ENCODE measurements at places on chromosomes 3 and 15.

- no peak for DNase-seq
These were observed 48.7 kb upstream of the PCSK6 start for GRCh38 chr15:101538177-101538576.

- no peak for DNase-seq
These were observed 8.5 kb downstream of the GYG1 start for GRCh38 chr3:148999806-149000205.

GRCh38 chr3:127234778-127235177 is 41.8 kb downstream of the PRR23E start:
- no peak for DNase-seq

DNA sequence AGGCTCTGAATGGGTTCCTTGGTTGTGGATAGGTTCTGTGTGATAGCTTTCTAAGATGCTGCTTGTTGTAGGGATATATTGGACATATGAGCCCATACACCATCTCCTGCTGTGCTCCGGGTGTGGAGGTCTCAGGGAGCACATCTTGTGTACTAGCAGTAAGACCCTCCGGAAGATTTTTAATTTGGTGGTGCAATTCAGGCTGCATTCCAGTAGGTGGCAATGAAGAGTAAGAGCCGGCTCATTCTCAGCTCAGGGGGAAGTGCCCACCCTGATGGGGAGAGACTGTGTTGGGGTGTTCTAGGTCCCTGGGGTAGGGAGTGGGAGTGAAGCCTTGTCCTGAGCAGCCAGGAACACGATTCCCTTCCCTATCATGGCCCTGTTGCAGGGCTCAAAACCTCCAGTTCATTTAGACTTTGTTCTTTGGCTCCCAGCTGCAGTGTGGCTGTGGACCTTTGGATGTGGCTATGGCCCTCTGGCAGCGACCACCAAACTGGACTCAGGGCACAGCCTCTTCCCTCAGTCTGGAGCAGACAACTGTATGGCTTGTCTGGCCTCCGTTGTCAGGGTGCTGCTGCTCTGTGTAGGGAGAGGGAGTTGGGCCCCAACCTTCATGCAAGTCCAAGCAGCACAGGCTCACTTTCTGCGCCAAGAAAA is 104.7 kb downstream of the UNC13C start:
- no peak for DNase-seq

GRCh38 chr15:89203705-89204273 is 17.6 kb downstream of the RLBP1 start:
- no peak for DNase-seq

GRCh38 chr3:110420158-110420641 is 651.4 kb upstream of the NECTIN3 start:
- DNase-seq, result no peak

DNA sequence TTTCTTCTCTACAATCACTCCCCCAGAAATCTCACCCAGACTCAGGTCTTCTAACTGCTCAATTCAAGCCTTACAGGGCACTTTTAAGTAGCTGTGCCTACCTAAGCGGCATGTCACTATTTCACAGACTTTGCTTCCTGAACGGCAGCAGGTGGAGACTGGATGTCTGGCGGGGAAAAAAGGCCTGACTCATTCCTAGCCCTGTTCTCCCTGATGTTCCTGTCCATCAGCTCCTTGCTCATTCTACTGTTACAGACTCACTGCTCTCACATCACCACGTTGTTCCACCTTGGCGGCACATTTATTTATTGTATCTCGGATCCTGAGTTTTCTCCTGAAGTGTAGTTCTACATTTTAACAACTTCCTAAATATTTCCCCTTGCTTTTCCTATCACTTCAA is 52.6 kb upstream of the ATP11B start:
- no peak for DNase-seq

DNA sequence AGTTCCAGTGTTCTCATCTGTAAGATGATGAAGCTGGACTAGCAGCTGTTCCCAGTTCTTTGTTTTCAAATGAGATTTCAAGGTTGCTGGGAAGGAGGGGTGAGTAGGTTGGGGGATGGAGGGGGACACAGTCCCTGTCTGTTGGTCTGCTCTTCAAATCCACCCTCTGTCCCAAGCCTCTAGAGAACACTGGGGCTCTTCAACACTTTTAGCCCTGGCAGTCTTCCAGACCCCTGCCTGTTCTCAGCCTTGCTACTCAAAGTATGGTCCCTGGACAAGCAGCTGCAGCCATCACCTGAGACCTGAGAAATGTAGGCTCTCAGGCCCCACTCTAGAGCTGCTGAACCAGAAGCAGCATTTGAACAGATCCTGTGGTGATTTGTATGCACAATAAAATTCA is 41.3 kb downstream of the NEK11 start:
- DNase-seq, result no peak

GRCh38 chr3:72990701-72991395 is 5.8 kb upstream of the PPP4R2 start:
- no peak for DNase-seq

DNA sequence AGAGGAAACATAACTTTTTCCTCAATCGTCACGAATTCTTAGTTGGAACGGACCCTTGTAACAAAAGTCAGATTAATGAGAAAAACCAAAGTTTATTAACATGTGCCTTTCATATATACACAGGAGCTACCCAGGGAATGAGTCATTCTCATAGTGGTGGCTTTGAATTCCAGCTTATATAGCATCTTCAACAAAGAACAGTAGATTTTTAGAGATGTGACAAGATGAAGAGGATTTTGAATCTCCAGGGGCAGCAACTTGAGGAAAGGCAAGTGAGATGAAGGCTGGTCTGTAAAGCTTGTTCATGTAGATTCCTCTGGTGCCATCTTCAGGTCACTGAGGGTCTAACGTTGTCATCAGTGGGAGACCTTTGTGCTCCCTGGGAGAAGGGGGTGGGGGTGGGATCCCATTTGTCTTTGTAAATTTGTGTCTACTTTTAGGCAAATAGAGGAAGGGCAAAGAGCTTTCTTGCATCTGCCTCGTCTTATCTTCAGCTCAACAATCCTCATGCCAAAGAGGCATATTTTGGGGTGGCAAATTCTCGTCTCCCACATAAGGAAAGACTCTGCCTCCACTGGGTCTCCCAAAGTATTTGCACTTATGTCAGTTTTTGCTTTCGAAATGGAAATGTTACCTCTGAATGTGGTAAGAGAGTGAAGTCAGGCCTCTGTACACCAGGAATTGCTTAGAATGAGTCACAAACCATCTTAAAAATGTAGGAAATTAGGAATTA is 29.5 kb downstream of the CLEC3B start:
- no peak for DNase-seq

- no peak for DNase-seq
These were observed 20.7 kb downstream of the DUOX1 start for GRCh38 chr15:45150481-45150880.

GRCh38 chr15:98900356-98900755 is 107.2 kb downstream of the PGPEP1L start:
- DNase-seq, result no peak

DNA sequence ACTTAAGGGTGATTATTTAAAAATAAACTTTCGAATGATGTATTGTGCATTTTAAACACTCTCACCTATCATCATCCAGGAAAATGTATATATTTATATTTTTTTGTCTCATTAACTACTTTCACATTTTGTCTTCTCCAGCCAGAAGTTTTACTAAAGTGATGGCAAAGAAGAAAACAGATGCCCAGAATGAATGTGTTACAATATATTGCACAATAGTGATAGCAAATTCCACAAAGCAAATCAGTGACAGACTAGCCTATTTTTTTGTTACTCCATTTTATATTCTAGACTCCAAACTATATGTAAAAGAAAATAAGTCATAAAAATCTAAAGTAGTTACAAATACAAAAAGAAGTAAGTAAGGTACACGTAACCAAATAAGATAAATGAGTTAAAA is 414.7 kb downstream of the EPHA3 start:
- DNase-seq, result no peak

- DNase-seq, result no peak
These were observed 25.0 kb downstream of the PLCL2 start for GRCh38 chr3:16909802-16910201.

GRCh38 chr3:99931059-99931458 is 113.4 kb downstream of the CMSS1 start:
- no peak for DNase-seq

DNA sequence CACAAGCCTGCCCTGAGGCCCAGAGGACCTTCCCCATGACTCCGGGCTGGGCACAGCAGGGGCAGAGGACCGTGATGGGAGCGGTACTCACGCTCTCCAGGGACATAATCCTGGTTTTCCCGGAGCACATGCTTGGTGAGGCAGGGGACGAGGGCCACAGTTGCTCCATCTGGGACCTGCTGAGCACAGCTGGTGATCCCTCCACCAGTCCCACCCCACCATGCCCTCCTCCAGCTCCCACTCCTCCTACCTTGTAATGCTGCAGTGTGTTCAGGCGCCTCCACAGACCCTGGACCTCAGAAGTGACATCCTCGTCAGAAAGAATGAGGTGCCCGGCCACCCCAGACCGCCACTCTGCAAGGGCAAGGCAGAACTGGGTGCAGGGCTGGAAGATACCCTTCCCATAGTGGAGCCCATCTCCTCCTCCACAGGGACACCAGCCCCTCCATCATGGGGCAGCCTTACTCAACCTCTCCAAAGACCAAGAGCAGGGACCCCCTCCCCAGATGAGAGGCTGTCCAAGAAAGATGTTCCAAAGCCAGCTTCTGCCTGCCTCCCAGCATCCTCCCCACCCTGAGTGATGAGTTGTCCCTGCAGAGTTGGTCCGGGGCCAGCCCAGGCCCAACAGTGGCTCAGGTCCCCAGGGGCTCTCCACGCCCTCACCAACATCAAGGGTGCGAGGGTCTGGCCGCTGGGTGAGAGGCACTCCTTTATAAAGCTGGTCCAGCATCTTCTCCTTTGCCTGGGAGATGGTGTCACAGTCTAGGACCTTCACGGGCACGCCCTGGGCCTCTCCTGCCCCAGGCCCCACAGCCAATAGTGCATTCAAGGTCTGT is 19.5 kb downstream of the PLXNB1 start:
- DNase-seq, result no peak
